ENCODE measurements at places on chromosomes 2 and 18.

- peak; percentile 28 for DNase-seq
These were observed 1343.2 kb upstream of the LRRTM1 start for GRCh38 chr2:81647715-81648230.

- DNase-seq, result no peak
These were observed 2.1 kb downstream of the POMC start for GRCh38 chr2:25165992-25166875.

DNA sequence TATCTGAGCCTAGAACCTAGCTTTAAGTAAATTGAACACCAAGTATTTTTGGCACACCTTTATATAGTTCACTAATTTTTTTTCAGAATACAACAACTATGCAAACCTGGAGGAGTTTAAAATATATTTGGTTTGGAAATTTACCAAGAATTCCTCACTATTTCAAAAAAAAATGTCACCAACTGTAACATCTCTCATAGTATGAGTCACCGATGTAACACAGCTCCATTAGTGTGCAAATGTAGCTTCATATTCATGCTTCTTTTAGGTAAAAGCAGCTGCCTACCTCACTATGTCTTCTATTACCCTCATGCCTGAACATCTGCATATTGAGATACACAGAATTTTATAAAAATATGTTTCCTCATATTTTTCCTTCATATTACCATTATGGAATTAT, 80.5 kb downstream of the NRXN1 start:
- no peak for DNase-seq

DNA sequence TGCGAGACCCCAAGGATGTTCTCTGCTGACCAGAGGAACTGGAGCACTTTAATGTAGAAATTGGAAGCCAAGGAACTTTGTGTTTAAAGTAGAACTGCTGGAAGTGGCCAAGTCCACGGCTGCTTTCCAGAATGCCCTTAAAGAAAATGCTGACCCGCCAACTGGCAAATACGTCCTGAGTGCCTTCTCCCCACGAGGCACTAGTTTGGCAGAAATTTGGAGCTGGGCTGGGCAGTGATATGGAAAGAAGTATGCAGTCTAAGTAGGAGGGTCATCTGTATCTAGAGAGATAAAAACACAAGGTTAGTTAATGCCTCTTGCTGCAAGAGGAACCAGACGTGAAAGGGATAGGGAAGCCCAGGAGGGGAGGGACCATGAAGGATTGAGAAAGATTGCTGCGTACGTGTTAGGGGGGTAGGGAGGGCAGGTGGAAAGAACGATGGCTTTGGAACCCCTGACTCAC, 59.3 kb upstream of the RFX8 start:
- DNase-seq, result no peak

GRCh38 chr2:232363784-232364615, 14.6 kb upstream of the ALPP start:
- no peak for DNase-seq

DNA sequence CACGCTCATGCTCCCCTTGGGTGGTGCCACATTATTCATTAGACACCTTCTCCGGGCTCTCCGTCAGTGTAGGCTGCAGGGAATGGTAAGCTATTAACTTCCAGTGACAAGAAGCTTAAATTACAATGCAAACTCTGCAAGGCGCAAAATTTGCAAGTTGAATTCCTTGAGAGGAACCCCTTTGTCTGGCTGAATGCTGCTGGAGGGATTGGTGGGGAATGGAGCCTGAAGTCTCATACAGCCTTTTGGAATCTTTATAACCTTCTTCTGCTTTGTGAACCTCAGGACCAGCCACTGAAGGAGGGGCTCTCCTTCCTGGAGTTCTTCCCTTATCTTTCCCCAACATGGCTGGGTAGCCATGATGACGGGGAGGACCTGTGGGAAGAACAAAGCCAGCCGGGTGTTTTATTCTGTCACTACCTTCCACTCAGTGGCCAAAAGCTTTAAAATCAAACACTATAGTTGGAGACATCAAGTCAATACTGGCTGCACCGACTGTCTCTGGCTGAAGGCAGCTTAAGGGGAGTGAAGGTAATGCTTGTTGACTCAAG, 220.9 kb upstream of the EPHA4 start:
- peak; percentile 91 for DNase-seq

GRCh38 chr2:158464426-158465281, 7.9 kb downstream of the PKP4 start:
- DNase-seq, result no peak

GRCh38 chr2:142897807-142898206, 20.3 kb downstream of the KYNU start:
- no peak for DNase-seq

- peak; percentile 57 for DNase-seq
These were observed 8.6 kb upstream of the PLEKHM3 start for GRCh38 chr2:208033701-208034502.

- DNase-seq, result no peak
These were observed 26.5 kb upstream of the IGFBP2 start for GRCh38 chr2:216606551-216607276.

GRCh38 chr18:46696268-46696667, 39.2 kb upstream of the LOXHD1 start:
- no peak for DNase-seq

- DNase-seq, result no peak
These were observed 165.8 kb upstream of the EPB41L3 start for GRCh38 chr18:5709476-5710095.

DNA sequence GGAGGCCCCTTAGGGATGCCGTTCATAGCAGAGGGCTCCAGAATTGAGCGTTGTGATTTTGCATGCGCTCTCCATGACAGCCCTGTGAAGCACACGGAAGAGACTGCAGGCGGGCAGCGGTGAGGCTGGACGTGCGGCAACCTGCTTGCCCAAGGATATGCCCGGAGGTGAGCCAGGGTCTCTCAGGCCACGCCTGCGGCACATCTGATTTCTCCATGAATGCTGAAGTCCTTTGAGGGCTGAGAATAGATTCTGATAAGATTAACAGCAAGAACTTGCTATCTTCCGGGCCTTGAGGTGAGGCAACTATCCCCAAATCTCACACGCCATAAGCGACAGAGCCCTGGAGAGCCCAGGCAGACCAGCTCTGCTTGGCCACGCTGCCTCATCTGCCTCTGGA, 55.6 kb upstream of the LAMA1 start:
- DNase-seq, result no peak

DNA sequence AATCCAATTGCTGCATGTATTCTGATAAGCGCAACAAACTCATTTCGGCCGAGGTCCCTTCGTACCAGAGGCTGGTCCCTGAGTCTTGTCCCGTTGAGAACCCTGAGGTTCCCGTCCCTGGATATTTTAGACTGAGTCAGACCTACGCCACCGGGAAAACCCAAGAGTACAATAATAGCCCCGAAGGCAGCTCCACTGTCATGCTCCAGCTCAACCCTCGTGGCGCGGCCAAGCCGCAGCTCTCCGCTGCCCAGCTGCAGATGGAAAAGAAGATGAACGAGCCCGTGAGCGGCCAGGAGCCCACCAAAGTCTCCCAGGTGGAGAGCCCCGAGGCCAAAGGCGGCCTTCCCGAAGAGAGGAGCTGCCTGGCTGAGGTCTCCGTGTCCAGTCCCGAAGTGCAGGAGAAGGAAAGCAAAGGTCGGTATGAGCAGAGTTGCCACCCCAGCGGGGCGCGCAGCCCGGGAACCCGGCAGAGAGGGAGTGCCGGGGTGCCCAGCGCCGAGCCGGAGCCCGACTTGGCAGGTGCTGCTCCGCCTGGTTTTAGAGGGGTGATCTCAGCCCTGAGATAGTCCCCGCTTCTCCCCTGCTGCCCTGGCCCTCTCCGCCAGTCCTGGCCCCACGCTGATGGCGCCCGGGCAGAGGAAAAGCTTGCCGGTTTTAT, 714 bp downstream of the HOXD10 start:
- DNase-seq, result no peak

DNA sequence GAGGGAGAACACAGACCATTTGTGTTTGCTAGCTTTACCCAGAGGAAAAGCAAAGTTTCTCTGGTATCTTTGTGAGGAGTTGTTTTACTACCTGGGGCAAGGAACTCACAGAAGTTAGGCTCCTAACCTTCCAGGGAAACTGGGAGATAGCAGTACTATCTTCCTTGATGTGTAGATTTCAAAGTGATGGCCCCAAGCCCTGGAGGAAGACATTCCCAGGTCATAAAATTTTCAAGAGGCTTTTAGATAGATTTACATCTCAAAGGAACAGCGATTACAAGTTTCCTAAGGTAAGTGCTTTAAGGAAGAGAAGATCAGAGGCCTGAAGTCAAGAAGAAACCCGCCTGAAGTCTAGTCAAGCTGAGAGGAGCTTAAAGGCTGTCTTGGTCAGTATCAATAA, 1187.8 kb upstream of the TMEFF2 start:
- DNase-seq, result peak; percentile 56

GRCh38 chr18:1392046-1392445, 487.4 kb downstream of the ADCYAP1 start:
- DNase-seq, result no peak

DNA sequence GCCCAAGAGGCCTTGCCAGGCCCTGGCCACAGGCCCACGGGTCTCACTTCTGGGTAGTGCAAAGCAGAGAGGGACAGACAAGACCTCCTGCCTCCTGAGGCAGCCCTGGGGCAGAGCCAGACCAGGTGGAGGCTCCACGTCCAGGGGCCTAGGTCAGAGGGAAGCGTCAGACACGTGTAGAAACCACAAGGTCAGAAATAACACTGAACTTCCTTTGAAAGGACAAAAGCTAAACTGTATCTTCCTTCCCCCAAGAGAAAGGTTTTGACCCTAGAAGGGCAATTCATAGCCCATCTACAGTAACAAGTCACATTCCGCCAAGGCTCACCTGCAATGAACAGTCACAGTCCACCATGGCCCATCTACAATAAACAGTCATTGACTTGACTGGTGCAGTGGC, 17.9 kb downstream of the SDC1 start:
- DNase-seq, result no peak

- DNase-seq, result no peak
These were observed 23.2 kb downstream of the RND3 start for GRCh38 chr2:150464270-150464669.

DNA sequence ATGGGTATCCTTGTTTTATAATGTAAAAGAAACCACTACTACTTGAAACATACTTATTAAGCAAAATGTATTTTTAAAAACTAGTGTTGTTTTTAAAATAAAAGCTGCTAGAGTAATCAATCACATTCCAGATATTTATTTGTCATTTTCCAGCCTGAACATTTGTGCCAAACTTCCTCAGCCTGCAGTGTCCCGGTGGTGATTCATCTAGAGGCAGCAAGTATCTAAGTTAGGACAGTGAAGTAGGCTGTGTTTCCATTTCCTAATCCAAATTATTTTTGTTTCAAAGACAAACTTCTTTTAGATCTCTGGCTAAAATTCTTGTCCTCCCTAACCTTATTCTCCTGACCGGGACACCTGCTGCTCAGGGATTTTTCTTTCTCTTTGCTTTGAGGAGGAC, 12.8 kb upstream of the GCG start:
- DNase-seq, result no peak

DNA sequence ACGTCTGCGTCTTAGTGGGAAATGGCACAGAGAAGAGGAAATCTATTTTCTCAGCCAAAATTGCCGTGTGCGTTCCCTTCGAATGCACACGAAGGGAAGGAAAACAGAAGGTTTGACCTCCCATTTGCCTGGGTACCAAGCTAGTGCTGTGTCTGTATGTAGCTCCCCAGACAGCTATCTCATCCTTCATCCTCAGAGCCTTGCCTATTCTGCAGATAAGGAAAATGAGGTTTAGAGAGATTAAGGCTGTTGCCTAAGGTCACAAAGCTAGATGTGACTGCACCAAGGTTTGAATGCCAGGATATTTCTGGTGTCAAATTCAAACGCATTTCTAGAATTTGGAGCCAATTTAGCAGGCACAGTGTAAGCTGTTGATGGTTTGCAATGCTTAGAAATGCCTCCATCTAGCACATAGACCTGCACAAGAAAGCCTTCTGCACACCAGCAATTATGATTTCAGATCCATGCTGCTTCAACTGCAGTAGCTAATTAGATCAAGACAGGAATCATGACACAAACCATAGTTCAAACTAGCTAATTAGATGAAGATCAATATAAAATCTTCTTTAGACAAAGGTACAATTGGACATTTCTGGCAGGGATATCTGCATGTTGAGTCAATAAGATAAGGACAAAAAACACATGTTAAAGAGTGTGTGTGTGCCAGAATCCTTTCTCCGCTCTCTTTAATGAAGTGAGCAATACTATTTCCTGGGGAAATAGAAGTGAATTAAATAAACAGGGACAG, 115.1 kb downstream of the CMPK2 start:
- no peak for DNase-seq

DNA sequence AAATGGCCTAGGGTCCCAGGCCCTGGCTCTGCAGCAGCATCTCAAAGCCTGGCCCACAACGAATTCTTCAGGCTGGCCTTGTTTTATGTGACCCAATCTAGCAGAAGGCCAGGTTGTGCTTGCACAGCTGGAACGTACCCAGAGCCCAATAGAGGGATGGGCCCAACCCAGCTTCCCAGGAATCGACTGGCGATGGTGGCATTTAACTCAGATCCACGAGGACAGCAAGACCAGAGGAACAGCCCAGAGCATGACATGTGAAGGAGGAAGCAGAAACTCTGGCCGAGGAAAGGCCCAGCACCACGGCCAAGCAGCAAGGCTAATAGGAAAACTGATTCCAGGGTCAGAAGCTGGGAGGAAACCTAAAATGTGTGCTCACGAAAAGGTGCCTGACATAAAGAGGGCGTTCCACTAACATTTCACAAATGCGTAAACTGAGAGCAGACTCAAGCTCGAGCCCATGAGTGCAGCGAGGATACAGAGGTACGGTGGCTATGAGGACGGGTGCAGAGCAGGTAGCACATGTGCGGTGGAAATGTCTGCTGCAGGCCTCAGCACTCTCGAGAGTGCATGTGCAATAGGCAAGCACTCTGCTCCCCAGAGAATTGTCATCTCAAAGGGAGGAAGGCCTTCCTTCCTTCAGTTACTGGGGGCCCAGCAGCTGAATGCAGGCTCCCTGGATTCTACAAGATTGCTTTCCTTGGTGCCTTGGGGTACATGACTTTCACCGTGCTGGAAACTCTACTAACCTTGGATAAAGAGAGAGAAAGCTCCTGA, 156.9 kb upstream of the GLI2 start:
- no peak for DNase-seq

DNA sequence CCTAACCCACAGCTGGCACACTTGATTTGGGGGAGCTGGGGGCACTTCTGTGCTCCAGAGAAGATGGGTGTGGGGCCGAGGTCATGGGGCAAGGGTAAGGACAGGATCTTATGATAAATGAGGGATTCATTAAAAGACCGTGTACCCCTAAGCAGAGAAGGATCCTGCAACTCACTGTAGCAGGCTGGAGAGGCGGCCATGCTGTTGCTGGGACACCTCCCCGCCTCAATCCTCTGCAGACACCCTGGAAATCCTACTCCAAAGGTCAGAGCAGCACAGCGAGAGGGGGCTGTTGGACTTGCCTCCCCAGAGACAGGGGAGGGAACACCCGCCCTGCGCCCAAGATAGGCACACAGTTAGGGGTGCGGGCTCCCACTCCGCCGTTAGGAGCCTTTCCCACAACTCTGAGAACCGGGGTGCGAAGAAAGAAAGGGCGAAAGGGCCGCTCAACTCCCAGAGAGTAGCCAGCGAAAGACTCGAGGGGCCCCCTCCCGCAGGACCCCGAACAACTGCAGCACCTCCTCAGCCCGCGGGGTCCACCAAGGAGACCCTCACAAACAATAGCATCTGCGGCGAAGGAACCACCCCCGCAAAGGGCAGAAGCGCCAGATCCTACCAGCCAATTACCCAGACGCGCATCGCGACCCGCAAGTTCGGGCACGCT, 1.4 kb downstream of the PARD6G start:
- no peak for DNase-seq

GRCh38 chr2:176118601-176119339, 2.2 kb downstream of the HOXD10 start:
- no peak for DNase-seq

All from NT2/D1 (cell line).